Activated naive CD4-positive, alpha-beta T cell (primary cell): ENCODE measurements at places on chromosomes 3 and 15.

GRCh38 chr3:63912768-63913588, 795 bp upstream of the SCAANT1 start:
- DNase-seq: peak; percentile 13

DNA sequence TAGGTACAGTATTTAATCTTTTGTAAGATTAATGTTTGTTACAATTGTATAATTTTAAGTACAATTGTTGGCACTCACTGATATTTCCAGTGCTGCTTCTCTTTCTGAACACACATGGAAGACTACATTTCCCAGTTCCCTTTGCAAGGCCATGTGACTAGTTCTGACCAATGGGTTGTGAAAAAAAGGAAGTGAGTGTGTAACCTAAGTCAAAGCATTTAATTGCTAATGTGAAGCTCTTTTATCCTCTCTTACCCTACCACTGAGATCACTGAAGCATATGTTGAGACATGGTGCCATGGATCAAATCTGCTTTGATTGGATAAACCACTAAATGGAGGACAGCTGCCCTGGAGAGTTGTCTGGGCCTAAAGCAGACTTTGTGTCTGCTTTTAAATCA, 83.9 kb upstream of the PLXND1 start:
- no peak for DNase-seq

GRCh38 chr15:84598993-84599392, 1.8 kb upstream of the ZSCAN2 start:
- no peak for DNase-seq

GRCh38 chr3:100097919-100098783, 16.1 kb downstream of the FILIP1L start:
- no peak for DNase-seq

- DNase-seq: no peak
Measured at GRCh38 chr3:28835751-28836150, 445.1 kb upstream of the RBMS3 start.

GRCh38 chr3:18739099-18739433, 313.9 kb upstream of the SATB1 start:
- no peak for DNase-seq

DNA sequence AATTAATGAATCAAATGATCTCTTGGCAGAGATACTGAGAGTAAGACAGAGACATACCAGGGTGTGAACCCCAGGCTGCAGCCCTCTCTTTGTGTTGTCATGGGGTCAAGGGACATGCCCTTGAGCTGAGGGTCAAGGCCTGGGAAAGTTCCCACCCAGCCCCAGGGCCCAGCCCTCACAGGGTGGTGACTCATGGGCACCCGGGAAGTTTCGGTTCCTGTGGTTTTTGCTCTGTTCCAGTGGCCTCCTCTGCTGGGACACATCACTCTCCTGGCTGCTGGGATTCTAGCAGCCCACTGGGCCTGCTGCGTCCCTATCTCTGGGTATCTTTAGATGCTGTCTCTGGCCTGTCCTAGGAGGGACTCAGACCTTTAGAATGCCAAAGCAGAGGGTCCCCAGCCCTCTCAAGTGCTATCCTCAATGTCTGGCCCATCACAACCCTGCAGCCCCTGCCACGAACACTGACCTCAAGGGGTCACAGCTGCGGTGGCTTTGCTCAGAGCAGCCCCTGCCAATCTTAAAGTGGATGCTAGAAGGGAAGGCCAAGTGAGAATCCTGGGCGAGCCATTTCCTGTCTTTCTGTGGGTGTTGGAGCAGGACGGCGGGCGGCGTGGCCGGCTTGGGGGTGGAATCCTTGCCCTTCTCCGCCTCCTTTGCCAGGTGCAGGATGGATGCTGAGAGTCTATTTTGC, 148.4 kb upstream of the TLE3 start:
- no peak for DNase-seq

GRCh38 chr15:62900071-62900802, 142.3 kb upstream of the TPM1 start:
- DNase-seq: no peak

DNA sequence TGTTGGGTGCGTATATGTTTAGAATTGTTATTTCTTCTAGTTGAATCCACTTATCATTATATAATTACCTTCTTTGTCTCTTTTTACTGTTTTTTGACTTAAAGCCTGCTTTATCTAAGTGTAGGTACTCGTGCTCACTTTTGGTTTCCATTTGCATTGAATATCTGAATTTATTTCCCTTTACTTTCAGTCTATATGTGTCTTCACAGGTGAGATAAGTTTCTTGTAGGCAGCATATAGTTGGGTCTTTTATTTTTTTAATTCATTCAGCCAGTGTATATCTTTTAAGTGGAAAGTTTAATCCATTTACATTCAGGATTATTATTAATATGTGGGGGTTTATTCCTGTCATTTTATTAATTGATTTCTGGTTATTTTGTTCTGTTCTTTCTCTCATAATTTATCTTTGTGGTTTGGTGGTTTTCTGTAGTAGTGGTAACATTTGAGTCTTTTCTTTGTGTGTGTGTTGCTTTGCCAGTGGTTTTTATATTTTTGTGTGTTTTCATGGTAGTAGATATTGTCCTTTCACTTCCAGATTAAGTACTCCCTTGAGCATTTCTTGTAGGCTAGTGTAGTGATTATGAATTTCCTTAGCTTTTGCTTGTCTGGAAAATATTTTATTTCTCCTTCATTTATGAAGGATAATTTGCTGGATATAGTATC, 27.3 kb downstream of the STT3B start:
- DNase-seq: no peak

DNA sequence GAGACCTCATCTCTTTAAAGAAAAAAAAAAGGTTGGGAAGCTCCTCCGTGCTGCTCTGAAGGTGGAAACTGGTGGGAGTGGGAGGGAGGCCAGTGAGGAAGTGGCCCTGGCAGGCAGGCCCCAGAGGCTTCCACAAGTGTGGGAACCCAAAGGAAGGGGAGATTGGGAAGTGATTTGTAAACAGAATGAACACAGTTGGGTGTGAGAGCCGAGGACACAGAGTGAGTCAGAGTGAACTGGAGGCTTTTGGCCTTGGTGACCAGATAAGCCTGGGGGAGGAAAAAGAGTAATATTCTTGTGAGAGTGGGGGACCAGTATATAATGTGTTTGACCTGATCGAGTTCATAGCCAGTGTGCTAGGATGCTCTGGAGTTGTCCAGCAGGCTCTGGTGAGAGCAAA, 23.0 kb downstream of the MKRN2 start:
- DNase-seq: no peak

DNA sequence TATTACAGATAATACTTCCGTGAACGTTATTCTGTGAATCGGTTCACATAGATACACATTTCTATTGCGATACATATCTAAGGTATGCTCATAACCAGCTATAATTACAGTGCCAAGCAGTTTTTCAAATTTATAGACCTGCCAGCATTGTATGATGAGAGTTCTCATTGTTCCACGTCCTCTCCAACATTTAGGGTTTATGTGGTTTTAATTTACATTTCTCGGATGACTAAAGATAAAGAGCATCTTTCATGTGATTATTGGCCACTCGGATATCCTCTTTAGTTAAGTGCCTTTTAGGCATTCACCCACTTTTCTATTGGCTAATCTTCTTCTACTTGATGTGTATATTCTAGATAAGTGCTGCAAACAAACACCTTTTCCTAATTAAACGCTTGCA, 134.7 kb upstream of the CCDC54 start:
- DNase-seq: no peak

DNA sequence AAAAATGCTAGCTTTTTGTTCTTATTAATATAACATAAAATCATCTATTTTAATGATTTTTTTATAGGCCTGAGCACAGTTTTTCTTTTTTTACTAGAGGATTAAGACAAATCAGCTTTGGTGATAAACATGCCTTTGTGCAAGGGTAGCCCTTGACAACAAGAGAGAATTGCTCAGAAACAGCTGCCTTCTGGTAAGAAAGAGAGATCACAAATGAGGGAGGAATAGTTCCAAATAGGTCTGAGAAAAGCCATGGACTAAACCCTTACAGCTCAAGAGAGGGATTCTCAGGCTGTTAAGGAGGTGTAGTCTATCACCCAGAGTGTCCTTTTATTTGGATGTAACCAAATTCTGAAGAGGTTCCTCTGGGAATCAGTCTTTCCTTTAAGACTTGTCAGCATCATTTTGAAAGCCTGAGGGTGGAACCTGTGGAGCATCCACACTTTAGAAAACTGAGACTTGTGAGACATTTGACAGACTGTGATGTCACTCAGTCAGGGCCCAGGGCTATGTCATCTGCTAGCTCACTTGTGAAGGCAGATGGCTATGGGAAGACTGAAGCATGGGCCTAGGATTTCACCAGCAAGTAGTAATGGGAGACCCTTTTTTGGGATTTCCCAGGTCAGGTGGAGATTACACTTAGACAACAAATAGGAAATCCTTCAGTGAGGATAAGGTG, 102.9 kb upstream of the KCNAB1 start:
- DNase-seq: no peak

- no peak for DNase-seq
Measured at GRCh38 chr15:38872732-38873131, 308.1 kb upstream of the RASGRP1 start.

DNA sequence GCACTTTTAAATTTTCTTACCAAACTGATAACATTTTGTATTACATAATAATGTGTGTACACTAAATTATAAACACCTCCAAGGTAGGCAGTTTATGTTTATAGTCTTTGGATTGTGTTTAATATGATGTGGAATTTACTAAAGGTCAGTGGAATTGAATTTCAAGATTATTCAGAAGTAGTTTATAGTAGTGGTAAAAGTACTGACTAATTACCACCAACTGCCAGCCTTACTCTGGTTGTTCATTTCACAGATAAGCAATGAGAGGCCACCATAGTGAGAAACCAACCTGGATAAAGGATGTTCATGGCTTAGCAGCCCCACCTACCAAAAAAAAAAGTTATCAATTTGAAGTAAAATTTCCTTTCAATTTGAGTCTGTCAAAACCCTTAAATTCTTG, 54.0 kb upstream of the EIF5A2 start:
- DNase-seq: no peak

- no peak for DNase-seq
Measured at GRCh38 chr3:146539315-146539714, 5.1 kb downstream of the PLSCR1 start.

- no peak for DNase-seq
Measured at GRCh38 chr3:33722191-33722590, 4.1 kb upstream of the CLASP2 start.

DNA sequence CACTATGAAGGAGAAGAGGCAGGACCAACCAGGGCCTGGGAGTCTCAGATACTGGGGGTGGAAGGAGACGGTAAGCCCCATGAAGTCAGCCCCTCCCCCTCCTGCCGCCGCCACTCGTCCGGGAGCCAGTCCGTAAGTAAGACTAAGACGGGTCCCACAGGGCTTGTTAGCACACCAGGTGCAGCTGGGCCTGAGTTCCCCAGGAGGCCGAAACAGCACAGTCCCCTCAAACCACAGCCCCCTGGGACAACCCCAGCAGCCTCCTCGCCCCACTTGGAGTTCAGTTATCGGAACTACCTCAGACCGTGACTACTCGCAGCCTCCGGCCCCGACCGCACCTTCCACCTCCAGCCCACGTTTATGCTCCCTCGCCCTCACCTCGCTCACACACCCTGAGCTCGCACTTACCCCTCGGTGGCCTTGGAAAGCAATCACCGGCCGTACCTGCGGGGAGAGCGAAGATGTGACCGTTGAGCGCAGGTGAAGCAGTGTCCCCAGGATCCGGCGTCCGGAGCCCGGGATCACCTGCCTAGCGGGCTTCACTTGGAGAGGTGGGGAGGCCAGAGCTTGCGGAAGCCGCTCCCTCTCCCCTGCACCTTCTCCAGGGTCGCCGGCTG, 557 bp downstream of the ELL3 start:
- no peak for DNase-seq

- DNase-seq: no peak
Measured at GRCh38 chr3:172171396-172172075, 132.2 kb downstream of the FNDC3B start.

DNA sequence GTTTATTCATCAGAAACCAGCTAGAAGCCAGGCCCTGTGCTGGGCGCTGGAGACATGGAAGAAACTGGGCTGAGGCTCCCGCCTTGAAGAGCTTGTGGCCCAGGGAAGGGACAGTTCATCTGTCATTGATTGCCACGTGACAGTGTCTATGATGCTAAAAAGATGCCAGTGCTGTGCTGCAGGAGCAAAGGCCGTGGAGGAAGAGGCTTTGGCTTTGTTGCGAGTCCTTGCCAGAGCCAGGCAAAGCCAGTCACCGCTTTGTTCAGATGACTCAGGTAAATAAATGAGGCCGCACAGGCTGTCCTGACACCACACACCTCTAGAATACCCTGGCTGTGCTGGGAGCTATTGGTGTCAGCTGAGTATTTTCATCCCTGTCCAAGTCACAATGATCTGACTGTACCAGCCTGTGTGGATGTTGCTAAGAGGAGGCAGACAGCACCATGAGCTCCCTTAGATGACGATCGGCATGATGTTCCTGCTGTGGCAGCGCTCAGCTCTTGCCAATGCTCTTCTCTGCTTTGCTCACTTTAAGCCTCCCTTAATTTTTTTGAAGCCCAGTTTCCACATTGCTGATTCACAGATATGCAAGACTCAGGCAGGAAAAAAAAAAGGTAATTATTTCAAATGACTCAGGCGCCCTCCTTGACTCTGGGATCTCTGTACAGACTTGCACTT, 77.5 kb downstream of the CCNL1 start:
- no peak for DNase-seq

DNA sequence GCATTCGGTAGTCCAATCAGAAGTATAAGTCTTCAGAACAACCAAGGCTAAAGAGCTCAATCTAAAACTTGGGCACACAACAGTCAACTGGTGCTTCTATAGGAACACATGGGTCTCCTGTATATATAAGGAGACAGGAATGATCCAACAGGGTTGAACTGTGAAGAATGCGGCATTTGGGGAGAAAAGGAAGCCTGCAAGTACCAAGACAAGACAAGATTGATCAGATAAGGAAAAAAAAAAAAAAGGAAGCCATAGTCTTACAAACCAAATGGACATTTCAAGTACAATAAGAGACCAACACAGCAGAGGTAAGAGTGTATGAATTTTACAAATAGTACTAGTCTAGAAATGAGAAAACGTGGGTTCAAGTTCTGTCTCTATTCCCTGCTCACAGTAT, 6.5 kb downstream of the CPEB1 start:
- no peak for DNase-seq

DNA sequence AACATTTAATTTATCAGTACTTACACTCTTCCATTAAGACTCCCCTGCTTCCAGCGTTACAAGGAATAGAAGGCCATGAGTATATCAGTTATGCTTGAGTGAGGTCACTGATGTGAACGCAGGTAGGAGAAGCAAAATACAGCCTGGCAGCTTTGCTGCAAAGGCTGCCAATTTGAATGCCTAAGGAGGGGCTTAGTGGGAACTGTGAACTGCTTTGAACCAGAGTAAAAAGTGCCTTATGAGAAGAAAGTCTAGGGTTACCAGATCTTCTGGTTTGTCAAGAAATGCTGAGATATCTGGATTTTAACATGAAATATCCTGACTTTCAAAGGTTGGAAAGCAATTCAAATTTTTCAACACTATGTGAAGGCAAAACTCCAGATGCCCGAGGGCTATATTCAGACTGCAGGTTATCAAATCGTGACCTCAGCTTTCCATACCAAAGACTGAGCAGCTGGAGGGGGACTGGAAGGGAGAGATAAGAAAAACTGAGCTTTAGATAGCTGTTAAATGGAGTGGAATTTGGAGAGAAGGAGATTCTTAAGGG, 446.3 kb upstream of the NECTIN3 start:
- no peak for DNase-seq

- DNase-seq: no peak
Measured at GRCh38 chr15:25742041-25742730, 120.9 kb downstream of the ATP10A start.

GRCh38 chr15:84608707-84609284, 8.0 kb downstream of the ZSCAN2 start:
- no peak for DNase-seq
